ENCODE measurements at places on chromosomes 1 and 21. TPM values are rescaled to one million over a fixed set of nuclear protein-coding genes. Genes with fewer than 3 reads are reported as not detected.
A peak's percentile ranks its signal among the peaks of the same experiment; 100 is the strongest.

GRCh38 chr1:18922319-18922726 is 20.0 kb upstream of the ALDH4A1 start:
- H3K27ac ChIP-seq = peak overlapping the region; percentile 70
- no peaks in the 10 kb centered on the region for H3K27me3 ChIP-seq
- peaks cover 33% of the 10 kb centered on the region for H3K36me3 ChIP-seq
- H3K4me1 ChIP-seq = peaks cover 61% of the 10 kb centered on the region
- peak overlapping the region; percentile 17 for H3K4me3 ChIP-seq

DNA sequence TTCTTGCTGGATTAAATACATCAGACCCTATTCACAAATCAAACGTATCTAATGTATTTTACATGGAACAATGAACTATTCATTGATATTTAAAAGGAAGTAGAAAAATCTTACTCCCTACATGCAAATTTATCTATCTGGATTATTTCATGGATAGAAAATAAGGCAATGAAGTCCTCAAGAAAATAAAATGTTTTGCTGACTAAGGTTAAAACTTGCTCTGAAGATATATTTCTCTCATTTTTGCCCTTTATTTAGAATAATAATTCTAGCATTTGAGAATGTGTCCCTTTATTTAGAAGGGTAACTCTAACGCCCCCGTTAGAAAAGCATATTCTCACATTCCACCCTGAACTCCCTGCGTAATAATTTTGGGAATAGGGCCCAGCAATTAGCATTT is 627.0 kb upstream of the ZP4 start:
- H3K27me3 ChIP-seq = no peaks in the 10 kb centered on the region
- no peaks in the 10 kb centered on the region for H3K4me1 ChIP-seq
- H3K27ac ChIP-seq = no peak overlapping the region
- H3K36me3 ChIP-seq = no peaks in the 10 kb centered on the region
- no peak overlapping the region for H3K4me3 ChIP-seq
- no peak for DNase-seq

DNA sequence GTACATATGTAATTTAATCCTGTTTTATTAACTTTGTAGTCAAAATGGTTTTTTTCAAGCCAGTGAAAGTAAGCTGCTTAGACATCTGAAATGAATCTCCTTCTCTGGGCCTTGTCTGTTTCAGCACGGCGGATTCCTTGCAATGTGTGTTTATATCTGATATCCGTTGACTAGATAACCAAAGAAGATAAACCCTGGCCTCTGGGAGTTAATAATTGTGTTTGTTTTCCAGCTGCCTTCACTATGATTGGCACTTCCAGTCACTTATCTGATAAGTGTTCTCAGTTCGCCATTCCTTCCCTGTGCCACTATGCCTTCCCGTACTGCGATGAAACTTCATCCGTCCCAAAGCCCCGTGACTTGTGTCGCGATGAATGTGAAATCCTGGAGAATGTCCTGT is 63.5 kb upstream of the UBE2U start:
- no peak for DNase-seq
- no peak overlapping the region for H3K4me3 ChIP-seq
- no peak overlapping the region for H3K27ac ChIP-seq
- H3K27me3 ChIP-seq = no peaks in the 10 kb centered on the region
- peaks cover 3% of the 10 kb centered on the region for H3K36me3 ChIP-seq

DNA sequence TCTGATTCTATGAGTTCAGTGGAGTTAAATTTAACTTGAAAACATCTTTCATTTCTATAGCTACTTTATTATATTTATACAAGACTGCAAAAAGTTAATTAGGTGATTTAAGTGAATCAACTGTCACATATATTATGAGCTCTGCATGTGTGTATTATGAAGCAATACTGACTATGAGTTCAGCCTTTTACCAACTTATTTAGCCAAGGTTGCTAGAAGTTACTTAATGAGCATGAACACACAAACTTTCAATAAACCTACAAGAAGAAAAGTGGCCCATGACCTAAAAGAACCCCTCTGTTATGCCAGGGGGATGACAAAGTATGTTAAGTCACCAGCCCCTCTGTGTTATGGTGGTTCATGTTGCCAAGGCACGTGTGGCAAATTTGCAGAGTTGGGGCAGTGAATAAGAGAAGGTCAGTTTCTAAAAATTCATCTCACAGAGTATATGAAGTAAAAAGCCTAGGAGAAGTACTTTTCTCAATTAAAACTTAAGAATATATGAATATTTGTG is 86.7 kb upstream of the LYPLAL1 start:
- no peak overlapping the region for H3K27ac ChIP-seq
- no peak overlapping the region for H3K4me3 ChIP-seq
- no peaks in the 10 kb centered on the region for H3K36me3 ChIP-seq

The SGIP1 gene
- total RNA-seq = 0.10 TPM

The COL16A1 gene
- 108 TPM for total RNA-seq

DNA sequence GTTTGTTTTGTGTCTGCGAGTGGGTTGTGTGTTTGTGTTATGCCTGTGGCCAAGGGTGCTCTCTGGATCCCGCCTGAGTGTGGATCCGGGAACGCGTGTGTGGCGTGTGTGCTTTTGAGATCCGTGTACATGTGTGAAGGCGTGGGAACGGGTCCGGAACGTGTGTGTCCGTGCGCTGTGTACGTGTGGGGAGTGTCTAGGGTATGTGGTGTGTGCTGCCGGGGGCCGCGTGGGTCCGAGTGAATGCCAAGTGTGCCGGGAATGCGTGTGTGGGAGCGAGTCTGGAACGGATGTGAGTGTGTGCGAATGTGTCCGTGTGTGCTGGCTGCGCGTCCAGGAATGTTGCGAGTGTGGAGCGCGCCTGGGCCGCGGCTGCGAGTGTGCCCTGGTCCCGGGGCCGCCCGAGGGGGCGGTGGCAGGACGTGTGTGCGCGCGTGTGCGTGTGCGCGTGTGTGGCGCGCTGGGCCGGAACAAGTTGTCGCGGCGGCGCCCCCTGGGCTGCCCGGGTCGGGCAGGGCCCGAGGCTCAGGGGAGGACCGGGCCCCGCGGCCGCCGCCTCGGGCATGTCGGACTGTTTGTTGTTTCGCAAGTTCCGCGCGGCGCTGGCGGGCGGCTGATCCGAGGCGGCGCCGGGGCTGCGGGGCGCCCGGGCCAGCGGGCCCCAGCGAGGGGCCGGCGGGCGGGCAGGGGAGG is 953 bp downstream of the PTPRU start:
- peaks cover 28% of the 10 kb centered on the region for H3K4me1 ChIP-seq
- H3K4me3 ChIP-seq = peak overlapping the region; percentile 71
- peak; percentile 69 for DNase-seq
- peaks cover 14% of the 10 kb centered on the region for H3K27me3 ChIP-seq
